Myometrial cell (primary cell): ENCODE measurements at places on chromosomes 12 and 14. TPM values are rescaled to one million over a fixed set of nuclear protein-coding genes. Genes with fewer than 3 reads are reported as not detected.

PLEKHG3 gene
- total RNA-seq, result 2.3 and 2.6 TPM in 2 replicates

SAV1 gene
- total RNA-seq, result 21.9 and 33.3 TPM in 2 replicates

LALBA gene
- total RNA-seq, result not detected in 2 replicates

ZC2HC1C gene
- total RNA-seq, result 0.71 and 2.0 TPM in 2 replicates

PPP1R36 gene
- total RNA-seq, result 0.18 and 1.2 TPM in 2 replicates

TCL1B gene
- total RNA-seq, result not detected in 2 replicates

PCED1B gene
- total RNA-seq, result 0.29 and 0.89 TPM in 2 replicates
